AML-193 (cell line): ENCODE measurements at places on chromosomes 3 and 15.

DNA sequence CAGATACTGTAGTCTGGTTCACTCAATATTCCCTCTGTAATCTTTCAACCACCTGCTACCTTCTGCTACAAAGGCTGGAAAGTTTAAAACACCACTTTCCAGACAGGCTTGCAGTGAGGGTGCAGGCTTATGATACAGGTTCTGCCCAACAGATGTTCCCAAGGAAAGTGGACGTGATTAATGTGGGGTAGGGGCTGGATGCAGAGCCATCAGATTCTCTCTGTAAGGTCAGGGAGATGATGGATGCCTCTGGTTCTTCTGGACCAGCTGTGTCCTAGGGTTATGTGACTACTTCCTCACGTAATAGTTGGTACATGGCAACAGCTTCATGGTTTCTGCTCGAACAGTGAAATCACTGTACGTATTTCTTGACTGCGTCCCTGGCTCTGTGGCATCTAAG is 11.1 kb downstream of the GPR176 start:
- DNase-seq = no peak

GRCh38 chr3:8982509-8982908 is 19.2 kb upstream of the RAD18 start:
- DNase-seq = no peak

GRCh38 chr15:78873793-78874765 is 1.4 kb downstream of the MORF4L1 start:
- peak; percentile 50 for DNase-seq

- DNase-seq = peak; percentile 1
Measured at GRCh38 chr3:15556512-15556911, 35.0 kb upstream of the COLQ start.

DNA sequence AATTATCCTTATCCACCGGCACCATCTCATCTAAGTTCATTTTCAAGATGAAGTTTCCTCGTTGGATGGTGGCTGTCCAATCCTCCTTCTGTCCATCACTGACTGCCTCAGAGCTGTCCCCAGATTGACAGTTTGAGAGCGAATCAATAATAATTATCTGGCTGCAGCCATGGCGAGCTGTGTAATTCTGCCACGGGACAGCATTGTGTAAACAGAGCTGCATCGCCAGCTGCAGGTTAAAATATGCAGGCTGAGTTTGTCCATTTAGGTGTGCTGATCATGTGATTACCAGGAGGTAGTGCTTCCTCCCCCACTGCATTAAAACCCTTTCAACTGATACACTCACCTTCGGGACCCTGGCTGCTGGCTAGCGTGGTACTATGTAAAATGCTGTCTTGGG is 461.9 kb upstream of the ONECUT1 start:
- no peak for DNase-seq

DNA sequence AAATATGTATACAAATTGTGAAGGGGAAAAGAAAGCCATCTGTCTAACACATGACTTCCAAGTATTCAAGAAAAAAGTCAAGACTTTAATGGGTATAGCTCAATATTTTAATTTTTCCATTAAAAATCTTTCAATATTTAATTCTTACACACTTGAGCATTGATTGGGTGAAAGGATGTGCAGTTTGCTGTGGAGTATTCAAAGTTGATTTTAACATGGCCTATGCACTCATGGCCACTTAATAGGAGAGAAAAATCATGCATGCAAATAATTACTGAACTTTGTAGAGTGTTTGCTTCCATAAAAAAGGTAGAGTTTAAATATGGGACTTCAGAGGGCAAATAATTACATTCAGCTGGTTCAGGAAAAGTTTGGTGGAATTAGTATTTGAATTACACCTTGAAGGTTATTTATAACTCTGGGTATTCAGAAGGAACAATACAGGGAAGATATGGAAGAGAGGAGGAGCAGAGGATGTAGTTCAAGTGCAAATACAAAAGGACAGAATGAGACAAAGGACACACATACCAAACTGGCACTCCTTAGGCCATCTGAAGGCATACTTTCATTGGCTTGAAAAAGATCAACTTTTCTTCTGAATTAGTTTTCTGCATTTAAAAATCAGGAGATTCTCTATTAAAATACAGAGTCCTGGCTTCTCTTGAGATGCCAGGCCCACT is 90.1 kb downstream of the OTOL1 start:
- no peak for DNase-seq

GRCh38 chr15:101006931-101007691 is 88.0 kb downstream of the LRRK1 start:
- DNase-seq = peak; percentile 52

- DNase-seq = no peak
Measured at GRCh38 chr3:132382688-132383194, 34.6 kb upstream of the DNAJC13 start.

DNA sequence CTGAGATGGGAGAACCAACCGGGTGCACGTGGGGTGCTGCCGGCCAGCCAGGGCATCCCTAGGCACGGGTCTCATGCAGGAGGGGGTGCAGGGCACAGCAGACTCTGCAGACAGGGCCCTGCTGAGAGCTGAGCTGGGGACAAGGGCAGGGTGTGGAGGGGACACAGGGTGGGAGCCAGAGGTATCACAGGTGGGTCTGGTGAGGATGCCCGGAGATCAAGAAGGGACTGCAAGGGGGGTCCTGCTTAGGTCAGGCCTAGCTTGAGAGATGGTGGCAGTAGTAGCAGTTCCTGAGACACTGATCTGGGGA is 39.5 kb upstream of the PRR23E start:
- DNase-seq = no peak

DNA sequence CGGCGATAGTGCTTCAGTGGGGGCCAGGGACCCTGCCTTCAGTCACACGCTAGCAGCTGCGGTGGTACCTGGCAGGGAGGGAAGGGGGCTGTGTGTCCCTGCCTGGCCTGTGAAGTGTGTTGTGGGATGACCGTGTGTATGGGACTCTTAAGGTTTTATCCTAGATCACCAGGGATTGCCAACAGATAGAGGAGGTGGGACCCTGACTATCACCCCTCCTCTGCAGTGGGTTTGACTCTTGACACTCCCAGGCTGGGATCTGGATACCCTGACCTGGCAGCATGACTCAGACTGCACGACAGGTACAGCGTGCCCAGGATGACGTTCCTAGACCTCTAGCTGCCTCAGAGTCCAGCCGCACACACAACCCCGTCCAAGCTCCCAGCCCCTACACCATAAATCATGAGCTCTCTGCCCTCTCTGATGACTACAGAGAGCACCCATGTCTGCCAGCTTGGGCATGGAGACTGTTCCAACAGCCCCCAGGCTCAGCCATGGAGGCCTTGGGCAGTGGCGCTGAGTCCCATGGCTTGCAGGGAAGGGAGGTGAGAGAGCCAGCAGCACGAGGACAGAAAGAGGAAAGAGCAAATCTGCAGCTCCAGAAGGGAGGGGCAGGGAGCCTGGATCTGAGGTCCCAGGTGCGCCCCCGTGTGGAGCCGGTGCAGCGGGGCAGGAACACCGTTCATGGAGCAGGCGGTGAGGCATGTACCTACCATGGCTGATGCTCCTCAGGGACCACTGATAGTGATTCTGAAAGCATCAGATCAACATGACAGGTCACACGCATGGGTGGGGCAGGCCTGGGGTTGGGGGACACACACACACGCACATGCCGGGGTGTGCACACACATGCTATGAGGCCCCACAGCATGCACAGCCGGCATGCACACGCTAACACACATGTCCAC is 71.0 kb downstream of the ADAMTS7 start:
- DNase-seq = peak; percentile 75

DNA sequence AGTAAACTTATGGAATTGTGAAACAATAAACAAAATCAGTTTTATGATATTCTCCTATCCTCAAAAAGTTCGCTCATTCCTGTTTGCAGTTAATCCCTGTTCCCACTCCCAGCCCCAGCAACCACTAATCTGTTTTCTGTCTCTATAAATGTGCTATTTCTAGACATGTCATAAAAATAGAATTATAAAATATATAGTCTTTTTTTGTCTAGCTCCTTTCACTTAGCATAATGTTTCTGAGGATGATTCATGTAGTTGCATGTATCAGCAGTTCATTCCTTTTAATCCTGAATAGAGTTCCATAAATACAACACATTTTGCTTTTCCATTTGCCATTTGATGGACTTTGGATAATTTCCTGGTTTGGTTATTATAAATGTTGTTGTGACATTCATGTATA is 140.0 kb downstream of the KCNAB1 start:
- no peak for DNase-seq

GRCh38 chr15:88938802-88939485 is 25.8 kb upstream of the MFGE8 start:
- DNase-seq = no peak

DNA sequence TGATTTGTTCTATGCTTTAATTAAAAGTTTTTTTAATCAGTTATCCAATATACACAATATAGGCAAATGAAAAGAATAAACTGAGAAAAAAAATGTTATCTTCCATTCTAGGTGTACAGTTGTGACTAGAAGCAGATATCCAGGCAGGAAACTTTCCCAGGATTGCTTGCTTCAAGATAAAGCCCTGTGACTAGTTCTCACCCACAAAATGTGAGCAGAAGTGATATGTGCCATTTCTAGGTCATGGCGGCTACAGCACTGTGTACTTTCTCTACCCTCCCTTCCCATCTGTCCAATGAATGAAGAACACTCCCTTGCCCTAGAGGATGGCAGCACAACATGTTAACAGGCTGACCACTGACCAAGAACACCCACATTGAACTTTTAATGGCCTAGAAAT is 110.5 kb upstream of the STT3B start:
- no peak for DNase-seq

- no peak for DNase-seq
Measured at GRCh38 chr15:60546744-60547143, 67.8 kb upstream of the ICE2 start.

GRCh38 chr15:42576040-42576594 is 711 bp downstream of the STARD9 start:
- DNase-seq = peak; percentile 10

DNA sequence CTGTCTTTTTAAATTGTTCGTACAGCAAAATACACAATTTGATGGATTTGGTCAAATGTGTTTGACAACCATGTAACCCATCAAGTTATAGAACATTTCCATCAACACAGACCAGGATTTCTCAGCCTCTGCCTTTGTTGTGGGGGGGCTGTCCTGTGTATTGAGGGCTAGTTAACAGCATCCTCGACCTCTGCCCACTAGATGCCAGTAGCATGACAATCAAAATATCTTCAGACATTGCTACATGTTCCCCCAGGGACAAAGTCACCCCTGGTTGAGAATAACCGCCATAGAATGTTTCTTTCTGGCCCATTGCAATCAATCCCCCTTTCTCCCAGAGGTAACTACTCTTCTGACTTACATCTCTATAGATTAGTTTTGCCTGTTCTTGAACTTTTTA is 310.1 kb upstream of the RGMA start:
- no peak for DNase-seq

- no peak for DNase-seq
Measured at GRCh38 chr3:139378587-139379241, 10.7 kb downstream of the COPB2 start.

GRCh38 chr15:86377914-86378313 is 298.2 kb downstream of the AGBL1 start:
- no peak for DNase-seq

GRCh38 chr3:112555535-112556170 is 6.1 kb downstream of the ATG3 start:
- DNase-seq = peak; percentile 48

DNA sequence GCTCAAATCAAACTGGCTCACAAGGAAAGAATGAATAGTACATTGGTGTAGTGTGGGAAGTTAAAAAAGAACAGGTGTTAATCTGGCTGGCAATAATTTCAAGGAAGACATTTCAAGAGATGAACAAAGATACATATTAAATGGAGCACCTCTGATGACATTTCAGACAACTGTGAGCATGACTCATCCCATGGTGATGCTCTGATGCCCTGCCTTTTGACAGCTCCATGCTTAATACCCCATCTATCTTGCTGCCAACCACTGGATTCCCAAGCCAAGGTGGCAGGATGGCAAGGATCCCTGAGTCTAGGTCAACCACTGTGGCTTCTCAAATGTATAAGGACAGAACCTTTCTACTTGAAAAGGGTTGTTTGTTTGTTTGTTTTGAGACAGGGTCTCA is 29.3 kb downstream of the LRRC2 start:
- DNase-seq = no peak

GRCh38 chr3:42651248-42652091 is 2.0 kb upstream of the ZBTB47 start:
- no peak for DNase-seq

DNA sequence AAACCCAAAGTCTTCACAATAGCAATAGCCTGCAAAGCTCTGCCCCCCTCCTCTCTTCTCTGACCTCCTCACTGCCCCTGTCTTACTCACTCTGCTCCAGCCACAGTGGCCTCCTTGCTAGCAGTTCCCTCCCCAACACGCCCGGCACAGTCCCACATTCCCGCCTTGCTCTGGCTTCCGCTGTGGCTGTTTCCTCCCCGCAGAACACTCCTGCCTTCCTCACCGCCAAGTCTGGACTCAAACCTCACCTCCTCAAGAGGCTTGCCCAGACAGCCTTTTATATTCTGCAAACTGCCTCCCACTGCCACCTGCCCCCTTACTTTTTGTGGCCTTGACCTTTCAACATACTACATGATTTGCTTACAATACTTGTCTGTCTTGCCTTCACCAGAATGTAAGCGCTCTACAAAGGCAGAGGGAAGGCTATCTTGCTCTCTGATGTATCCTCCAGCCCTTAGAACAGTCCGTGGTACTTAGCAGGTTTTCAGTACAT is 406 bp upstream of the MPI start:
- DNase-seq = no peak

DNA sequence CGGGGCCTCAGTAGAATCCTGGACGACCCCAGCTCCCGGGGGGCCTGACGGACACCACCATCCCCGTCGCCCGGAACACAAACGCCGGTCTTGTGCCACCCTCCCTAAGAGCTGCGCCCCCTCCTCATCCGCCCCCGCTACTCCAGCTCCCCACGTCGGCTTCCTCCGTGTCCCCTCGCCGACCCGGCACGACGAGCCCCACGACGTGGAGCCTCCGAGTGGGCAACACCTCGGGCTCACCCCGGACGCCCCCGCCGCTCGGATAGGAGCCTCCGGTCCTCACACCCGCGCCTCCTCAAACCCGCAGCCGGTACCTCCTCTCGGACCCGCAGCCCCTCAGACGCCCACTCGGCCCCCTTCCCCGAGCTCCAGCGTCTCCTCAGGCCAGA is 525 bp downstream of the NPTN start:
- no peak for DNase-seq

DNA sequence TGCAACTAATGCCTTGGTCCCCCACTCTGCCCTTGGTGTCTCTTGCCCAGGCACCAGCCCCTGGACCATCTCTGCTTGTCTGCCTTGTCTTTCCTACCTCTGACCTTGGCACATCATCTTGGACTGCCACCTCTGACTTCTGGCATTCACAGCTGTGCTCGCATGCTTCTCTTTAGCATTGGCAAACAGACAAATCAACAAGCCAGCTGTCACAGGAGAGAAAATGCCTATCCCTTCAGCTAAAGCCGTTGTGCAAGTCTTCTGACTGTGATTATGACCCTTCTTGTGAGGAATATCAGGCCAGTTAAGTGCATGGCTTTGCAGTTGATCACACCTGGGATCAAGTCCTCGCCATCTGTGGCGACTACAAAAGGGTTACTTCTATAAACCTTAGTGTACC is 84.6 kb downstream of the PRICKLE2 start:
- no peak for DNase-seq
